Hematopoietic multipotent progenitor cell treated with erythropoietin and hydrocortisone succinate and interleukin-3 and kit ligand, for 4 days (in vitro differentiated cells): ENCODE measurements at places on chromosomes 2 and 18.

DNA sequence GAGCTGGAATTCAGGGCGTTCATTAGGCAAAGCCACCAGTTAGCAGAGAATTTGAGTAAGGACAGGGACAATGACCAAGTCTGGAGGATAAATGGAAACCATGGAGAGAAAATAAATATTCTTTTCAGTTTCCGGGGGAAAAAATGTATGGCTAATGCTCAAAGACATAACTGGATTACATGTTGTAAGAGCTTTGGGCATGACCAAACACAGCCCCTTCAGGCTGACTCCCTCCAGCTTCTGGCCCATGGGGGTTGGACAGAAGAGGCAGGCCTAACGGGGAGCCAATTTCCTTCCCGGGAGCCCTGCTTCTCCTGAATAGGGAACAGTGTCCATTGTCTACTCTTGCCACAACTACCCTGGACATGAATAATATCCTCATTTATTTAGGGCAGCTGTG lies 39.5 kb upstream of the FOXI3 start:
- DNase-seq, result no peak

- no peak for DNase-seq
Measured at GRCh38 chr2:215712871-215713790, 277.3 kb upstream of the FN1 start.

GRCh38 chr2:210655229-210655975 lies 99.0 kb downstream of the CPS1 start:
- DNase-seq, result no peak

- no peak for DNase-seq
Measured at GRCh38 chr2:69567157-69567908, 76.2 kb downstream of the AAK1 start.

DNA sequence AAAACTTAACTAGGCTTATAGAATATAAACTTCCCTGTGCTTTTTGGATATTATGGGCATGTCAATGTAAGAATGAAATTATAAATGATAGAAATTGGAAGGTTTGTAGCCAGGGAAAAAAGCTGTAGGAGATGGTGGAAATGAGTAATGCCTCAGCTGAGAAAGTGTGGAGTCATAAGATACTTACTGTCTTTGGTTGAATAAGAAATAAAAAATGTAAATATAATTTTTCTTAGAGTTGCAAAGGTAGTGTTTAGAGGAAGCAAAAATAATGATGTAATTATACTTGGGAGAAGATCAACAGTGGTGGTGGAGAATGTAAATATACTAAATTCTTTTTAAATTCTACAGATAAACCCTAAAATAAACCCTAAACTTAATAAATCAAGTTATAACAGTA lies 26.2 kb upstream of the RND3 start:
- no peak for DNase-seq

GRCh38 chr2:181847198-181847556 lies 44.4 kb upstream of the ITPRID2 start:
- DNase-seq, result no peak

DNA sequence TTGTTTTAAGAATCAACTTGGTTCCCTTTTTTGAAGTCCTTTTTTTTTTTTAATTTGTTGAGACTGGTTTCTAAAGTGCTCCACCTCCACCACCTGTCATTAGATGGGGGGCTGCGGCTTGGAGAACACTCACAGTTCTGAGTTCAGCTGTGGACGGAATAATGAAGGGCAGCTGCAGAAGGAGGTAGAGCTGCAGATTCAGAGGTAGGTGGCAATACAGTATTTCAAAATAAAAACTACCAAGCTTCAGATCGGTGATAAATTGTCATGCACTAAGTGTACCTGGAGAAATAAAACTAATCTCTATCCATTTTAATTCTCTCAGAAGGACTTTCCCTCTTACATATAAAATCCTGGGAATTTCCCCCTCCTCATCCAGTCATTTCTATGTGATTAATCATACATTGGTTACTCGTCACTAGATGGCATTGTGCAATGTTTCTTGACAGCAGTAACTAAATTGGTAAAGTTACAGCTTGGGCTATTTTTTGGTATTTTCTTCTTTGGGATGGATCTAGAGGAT lies 81.1 kb upstream of the SLC39A10 start:
- peak; percentile 56 for DNase-seq

- peak; percentile 44 for DNase-seq
Measured at GRCh38 chr2:217899231-217900009, 103.4 kb downstream of the TNS1 start.

GRCh38 chr2:30031184-30031583 lies 109.8 kb upstream of the ALK start:
- DNase-seq, result no peak

GRCh38 chr18:34807106-34807796 lies 97.2 kb downstream of the DTNA start:
- no peak for DNase-seq

GRCh38 chr2:55454121-55454520 lies 34.5 kb upstream of the CCDC88A start:
- DNase-seq, result no peak
